ENCODE measurements at places on chromosomes 16 and 17. TPM values are rescaled to one million over a fixed set of nuclear protein-coding genes. Genes with fewer than 3 reads are reported as not detected.

TMC5 gene
- 1.9 TPM for total RNA-seq

TAOK2 gene
- total RNA-seq, result 29.1 TPM

GSDMA gene
- 26.7 TPM for total RNA-seq

MMP15 gene
- total RNA-seq, result 9.2 TPM

ALOX12 gene
- 26.1 TPM for total RNA-seq

GRCh38 chr17:69773081-69773480 lies 301.9 kb upstream of the KCNJ16 start:
- DNase-seq, result no peak

- no peak for DNase-seq
These were observed 18.6 kb downstream of the PRCD start for GRCh38 chr17:76558198-76559095.

- DNase-seq, result no peak
These were observed 61.7 kb downstream of the WWOX start for GRCh38 chr16:78161023-78161729.

DNA sequence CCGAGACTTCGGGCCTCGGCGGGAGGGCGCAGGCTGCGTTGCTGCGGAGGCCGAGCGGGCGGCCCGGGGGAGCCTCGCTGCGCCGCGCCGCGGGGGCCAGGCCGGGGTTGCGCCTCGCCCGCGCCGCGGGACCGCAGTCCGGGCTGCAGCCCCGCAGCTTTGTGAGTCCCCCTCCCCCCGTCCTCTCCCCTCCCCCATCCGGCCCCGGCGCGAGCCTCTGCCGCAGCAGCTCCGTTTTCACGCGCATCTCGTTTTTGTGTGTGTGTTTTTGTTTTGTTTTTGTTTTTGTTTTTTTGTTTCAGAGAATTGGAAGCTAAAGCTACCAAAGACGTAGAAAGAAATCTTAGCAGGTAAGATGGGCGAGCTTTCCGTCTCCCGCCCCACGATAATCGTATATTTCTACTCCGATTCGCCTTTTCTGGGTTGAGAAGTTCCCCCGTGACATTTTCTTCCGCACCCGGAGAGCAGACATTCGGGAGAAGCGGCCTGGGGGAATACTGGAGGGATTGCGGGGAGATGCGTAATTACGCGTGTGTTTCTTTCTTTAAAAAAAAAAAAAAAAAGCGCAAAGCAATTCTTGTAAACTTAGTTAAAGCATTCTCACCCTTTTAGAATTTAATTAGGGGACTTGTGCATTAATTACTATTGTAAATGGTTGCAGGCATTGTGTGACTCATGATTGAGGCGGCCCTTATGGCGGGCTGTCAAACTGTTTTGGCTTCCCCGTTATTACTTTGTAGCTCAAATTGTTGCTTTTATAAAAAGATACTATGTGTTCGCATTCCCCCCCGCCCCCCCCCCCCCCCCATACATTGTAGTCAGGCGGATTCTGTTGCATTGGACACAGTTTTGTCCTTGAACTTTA lies 732 bp downstream of the TNRC6A start:
- DNase-seq, result no peak

DNA sequence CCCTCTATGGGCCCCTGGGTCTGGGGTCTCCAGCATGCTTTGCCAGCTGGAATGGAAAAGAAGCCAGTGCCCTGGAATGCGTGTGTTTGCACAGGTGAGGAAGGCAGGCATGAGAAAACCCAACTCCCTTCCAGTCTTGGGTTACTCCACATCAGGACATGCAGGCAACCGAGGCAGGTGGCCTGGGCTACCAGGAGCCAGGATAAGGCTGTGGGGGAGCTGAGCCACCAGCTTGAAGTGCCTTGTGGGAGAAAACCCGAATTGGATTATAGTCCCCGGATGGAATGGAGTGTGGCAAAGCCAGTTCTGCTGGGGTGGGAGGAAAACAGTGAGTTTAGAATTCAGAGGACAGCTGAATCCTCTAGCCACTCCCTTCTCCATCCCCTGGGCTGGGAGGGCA lies 7.2 kb downstream of the SRCIN1 start:
- DNase-seq, result no peak

- DNase-seq, result no peak
These were observed 3.5 kb upstream of the RAB37 start for GRCh38 chr17:74733365-74734122.

GRCh38 chr17:28328325-28328724 lies 6.9 kb downstream of the IFT20 start:
- no peak for DNase-seq

DNA sequence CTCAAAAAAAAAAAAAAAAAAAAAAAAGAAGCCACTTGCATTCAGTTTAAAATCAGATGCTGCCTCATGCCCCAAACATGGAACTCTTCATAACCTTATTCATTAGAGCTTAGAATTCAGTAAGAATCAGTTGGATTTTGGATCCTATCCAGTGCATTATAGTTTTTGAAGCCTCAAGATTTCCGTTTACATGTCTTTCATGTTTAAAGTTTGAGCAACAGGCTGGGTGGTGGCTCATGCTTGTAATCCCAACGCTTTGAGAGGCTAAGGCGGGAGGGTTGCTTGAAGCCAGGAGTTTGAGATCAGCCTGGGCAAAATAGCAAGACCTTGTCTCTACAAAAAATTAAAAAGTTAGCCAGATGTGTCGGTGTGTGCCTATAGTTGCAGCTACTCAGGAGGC lies 55.0 kb downstream of the SNTB2 start:
- no peak for DNase-seq

- no peak for DNase-seq
These were observed 231.1 kb downstream of the CDH13 start for GRCh38 chr16:82857693-82858365.

DNA sequence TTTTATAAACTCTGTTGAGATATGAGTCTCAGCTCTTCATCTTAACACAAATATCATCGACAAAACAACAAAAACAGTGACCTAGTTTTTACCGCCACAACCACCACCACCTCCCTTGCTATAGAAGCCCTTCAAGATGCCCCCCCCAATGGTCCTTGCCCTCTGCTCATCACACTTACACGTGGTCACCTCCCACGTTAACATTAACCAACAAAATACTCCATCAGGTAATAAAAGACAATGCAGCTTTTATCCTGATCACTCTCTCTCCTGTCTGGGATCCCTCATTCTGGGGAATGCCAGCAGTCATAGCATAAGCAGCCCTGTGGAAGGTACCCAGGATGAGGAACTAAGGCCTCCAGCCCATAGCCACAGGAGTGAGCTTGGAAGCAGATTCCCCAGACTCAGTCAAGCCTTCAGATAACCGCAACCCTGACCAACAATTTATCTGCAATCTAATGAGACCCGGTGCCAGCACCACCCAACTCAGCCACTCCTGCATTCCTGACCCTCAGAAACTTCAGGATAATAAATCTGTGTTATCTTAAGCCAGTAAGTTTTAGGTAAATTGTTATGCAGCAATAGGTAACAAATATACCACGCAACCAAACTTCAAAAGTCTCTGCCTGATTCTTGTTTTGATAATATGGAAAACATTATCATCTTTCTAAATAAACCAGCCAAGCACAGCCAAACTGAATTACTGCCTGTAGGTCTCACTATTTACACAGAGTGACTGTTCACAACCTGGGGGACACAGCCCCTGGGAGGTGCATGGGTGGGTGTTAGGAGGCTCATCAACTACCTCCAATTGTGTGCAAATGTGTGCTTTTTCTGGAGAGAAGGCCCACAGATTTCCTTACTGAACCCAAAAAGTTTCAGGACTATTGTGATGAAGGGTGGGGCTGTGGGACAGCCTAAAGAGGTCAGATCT lies 6.1 kb downstream of the PECAM1 start:
- no peak for DNase-seq

DNA sequence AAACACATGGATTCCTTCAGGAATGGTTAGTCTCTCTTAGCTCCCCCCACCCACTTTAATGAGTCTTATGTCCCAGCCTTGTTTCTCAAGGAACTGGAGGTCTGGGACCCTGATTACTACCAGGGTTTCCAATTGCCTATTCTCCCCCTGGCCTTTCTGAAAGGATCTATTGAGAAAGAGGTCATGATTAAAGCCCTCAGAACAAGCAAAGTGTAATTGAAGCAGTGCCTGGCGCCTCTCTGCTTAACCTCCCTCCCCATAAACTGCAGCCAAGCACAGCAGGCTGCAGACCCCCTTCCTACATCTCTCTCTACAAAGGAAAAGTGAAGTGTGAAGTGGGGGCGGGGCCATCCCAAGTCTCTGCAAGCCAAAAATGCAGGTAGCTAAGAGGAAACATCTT lies 159.7 kb upstream of the CDH11 start:
- DNase-seq, result no peak

GRCh38 chr16:76801357-76801756 lies 389.6 kb upstream of the MON1B start:
- no peak for DNase-seq

GRCh38 chr17:42493319-42493718 lies 34.6 kb downstream of the ATP6V0A1 start:
- no peak for DNase-seq

- no peak for DNase-seq
These were observed 56.0 kb downstream of the CLUH start for GRCh38 chr17:2655546-2655945.

DNA sequence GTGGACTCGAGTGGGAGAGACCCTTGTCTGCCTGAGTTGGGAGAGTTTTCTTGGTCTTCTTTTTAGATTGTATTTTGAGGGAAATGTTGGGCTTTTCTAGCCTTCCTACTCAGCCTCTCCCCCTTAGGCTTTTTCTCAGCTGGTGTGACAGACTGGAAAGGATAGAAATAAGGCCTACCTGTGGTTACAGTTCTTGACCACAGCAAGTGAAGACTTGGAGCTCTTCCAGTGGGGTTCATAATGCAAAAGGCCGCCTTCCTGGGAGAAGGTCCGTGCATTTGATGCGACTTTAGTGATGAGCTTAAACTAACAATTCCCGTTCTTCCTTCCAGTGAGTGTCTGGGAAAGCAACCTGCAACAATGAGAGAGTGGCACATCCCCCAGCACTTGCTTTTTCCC lies 56.8 kb downstream of the B9D1 start:
- no peak for DNase-seq

- no peak for DNase-seq
These were observed 6.4 kb downstream of the PHKB start for GRCh38 chr16:47467501-47467900.
